ENCODE measurements at places on chromosomes 1 and 21. TPM values are rescaled to one million over a fixed set of nuclear protein-coding genes. Genes with fewer than 3 reads are reported as not detected.

DNA sequence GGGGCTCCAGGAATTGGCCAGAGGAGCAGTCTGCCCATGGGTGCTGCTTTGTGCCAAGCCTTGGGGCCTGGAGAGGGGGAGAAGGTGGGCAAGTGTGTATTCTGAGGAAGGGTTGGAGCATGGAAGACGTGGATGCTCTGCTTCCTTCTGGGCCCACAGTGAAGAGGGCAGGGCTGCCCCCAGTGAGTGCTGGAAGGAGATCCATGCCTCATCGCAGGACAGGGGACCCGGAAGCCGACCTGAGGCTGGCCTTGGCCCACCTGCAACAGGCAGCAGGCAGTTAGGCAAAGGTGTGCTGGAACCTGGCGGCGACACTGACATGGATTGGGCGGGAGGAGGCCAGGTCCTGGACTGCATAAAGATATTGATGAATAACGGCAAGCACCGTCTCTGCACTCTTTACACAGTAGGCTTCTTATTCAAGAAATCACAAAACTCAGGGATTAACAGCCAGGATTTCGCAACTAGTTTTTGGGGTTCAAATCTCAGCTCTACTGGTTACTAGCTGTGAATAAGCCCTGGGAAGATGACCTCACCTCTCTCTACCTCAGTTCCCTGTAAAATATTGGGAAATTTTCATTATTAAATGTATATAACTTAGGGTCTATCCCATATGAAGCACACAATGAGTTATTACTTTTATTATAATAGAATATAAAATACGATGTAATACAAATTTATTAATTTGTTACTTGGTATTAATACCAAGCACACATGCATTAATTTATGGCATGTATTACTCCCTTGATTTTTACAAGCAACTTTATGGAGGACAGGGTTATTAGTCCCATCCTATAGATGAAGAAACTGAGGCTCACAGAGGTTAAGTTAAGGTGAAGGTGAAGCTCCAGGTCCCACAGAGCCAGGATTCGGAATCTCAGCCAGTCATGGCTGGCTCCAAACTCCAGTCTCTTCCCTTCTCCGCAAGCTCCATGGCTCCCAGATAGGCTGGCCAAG lies 62.3 kb downstream of the DHRS3 start:
- no peak for DNase-seq
- no peaks in the 10 kb centered on the region for H3K27me3 ChIP-seq
- H3K4me1 ChIP-seq, result no peaks in the 10 kb centered on the region
- H3K27ac ChIP-seq, result peak overlapping the region; percentile 93

DNA sequence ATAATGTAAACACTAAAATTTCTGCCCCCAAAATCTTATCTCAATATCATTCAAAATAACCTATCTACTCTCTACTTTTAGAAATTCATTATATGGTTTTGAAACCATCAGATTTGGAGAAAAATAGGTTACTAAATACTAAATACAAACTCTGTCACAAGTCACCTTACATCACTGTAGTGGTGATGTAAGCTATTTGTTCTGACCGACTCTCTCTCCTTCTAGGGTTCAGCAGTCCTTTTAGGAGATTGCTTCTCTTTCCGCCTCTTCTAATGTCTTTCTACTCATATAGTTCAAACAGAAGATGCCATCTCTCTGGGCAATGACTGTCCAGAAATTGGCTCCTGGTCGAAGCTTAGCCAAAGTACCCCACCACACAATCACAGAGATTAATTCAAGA lies 93.1 kb downstream of the EPS15 start:
- H3K27ac ChIP-seq, result no peak overlapping the region
- H3K4me1 ChIP-seq, result no peaks in the 10 kb centered on the region
- DNase-seq, result no peak

DNA sequence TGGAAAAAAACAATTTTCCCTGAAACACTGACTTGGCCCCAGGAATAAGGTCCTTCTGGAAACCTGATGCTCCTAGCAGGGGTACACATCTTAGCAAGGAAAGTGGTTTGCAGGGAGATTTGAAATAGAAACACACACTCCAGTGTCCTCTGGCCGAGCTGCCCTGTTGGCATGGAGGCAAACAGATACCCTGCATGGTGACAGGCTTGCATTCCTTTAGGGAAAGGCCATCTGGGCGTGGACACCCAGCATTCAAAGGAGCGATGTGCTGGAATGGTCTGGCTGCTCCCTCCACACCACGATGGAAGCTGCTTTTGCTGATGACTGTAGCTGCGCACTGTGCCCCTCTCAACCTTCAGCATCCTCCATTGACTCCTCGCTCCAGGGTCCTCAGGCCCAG lies 41.5 kb upstream of the BCAR3 start:
- H3K4me3 ChIP-seq, result no peak overlapping the region
- no peaks in the 10 kb centered on the region for H3K27me3 ChIP-seq
- no peaks in the 10 kb centered on the region for H3K36me3 ChIP-seq
- DNase-seq, result no peak
- no peaks in the 10 kb centered on the region for H3K4me1 ChIP-seq

- no peak overlapping the region for H3K27ac ChIP-seq
- H3K36me3 ChIP-seq, result no peaks in the 10 kb centered on the region
- no peaks in the 10 kb centered on the region for H3K27me3 ChIP-seq
- no peak overlapping the region for H3K4me3 ChIP-seq
Measured at GRCh38 chr1:113307771-113308445, 82.4 kb upstream of the MAGI3 start.

- no peaks in the 10 kb centered on the region for H3K27me3 ChIP-seq
- DNase-seq, result no peak
- no peak overlapping the region for H3K27ac ChIP-seq
- H3K36me3 ChIP-seq, result no peaks in the 10 kb centered on the region
Measured at GRCh38 chr1:184941410-184941733, 32.9 kb downstream of the NIBAN1 start.

DNA sequence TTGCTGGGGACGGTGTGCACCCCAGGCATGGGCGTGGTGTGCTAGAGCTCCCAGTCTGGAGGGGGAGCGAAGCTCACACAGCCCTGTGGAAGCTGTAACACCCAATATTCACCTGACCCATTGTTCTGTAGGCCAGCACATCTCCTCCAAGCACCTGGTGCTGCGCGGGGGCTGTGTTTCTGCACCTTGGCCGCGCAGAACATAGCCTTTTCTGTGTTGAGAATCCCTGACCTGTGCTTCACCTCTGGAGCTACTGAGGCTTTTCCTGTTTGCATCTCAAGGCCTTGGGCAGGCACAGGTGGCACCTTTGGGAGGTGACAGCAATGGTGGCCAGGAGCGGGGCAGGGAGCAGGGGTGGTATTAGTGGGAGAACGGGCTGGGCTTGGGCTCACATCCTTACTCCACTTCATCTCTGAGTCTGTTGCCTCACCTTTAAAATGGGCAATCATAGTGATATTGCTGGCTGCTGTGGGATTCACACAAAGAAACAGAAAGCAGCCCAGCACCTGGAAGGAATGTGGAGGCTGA lies 343.9 kb upstream of the AJAP1 start:
- H3K27ac ChIP-seq, result no peak overlapping the region
- H3K4me1 ChIP-seq, result no peaks in the 10 kb centered on the region
- H3K27me3 ChIP-seq, result no peaks in the 10 kb centered on the region
- no peak for DNase-seq

DNA sequence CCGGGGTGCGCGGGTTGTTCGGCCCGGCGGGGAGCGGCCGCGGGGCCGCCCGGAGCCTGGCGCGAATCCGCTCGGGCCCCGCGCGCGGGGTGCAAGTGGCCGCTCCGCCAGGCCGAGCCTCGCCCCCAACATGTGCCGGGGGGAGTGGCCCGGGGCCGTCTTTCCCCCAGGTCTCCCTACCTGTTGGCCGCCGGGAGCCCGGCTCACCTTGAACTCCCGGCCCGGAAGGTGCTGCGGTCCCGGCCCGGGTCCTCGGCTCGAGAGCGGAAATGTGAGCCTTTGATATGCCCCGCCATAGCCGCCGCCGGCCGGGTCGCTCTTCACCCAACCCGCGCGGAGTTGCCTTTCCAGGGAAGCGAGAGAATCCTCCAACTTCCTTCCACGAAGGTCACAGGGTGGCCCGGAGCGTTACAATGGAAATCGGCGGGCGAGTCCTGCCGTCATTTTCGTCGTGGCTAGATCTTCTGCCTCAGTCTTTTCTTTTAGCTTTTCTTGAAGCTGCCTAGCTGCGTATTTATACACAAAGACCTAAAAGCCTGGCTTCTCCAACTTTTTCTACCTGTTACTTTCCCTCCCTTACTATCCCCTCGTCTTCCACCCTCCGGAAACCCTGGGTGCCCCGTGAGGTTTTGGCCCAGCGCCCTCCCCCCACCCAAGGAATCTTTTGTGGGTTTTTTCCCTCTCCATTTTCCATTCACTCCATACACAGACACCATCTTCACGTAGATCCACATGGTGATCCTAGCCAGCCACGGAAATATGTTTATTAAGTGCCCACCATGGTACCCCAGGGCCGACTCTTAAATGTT lies 867 bp downstream of the PTGFRN start:
- peak overlapping the region; percentile 93 for H3K4me3 ChIP-seq
- peak overlapping the region; percentile 89 for H3K27ac ChIP-seq
- H3K27me3 ChIP-seq, result no peaks in the 10 kb centered on the region
- DNase-seq, result no peak

Gene NHLH1
- not detected for total RNA-seq

Gene HPDL
- total RNA-seq, result 0.44 TPM

Gene FCRL5
- total RNA-seq, result 1.6 TPM

Gene CAPN8
- 41.3 TPM for total RNA-seq

Gene FAM89A
- 39.0 TPM for total RNA-seq
